ENCODE measurements at places on chromosomes 16 and 17. TPM values are rescaled to one million over a fixed set of nuclear protein-coding genes. Genes with fewer than 3 reads are reported as not detected.

DNA sequence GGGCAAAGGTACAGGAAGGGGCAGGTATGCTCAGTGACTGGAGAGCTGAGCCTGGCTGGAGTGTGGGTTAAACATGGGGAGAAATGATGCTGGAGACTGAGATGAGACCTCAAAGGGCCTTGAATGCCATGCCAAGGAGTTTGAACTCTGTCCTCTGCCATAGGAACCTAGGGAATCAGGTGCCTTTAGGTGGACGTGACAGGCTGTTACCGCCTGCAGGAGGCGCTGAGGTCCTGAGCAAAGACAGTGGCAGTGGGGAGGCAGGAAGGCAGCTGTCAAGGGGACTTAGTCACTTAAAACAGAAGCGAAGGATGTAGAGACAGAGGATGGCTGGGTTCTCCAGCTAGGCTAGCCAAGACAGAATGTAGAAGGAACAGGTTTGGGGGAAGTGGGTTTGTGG is 9.1 kb downstream of the PSMB3 start:
- no peaks in the 10 kb centered on the region for H3K4me1 ChIP-seq
- H3K4me3 ChIP-seq, result no peak overlapping the region
- no peaks in the 10 kb centered on the region for H3K27me3 ChIP-seq
- peaks cover 25% of the 10 kb centered on the region for H3K36me3 ChIP-seq
- H3K27ac ChIP-seq, result no peak overlapping the region
- no peak for DNase-seq

GRCh38 chr17:2178798-2179501 is 124.0 kb downstream of the HIC1 start:
- H3K27me3 ChIP-seq, result no peaks in the 10 kb centered on the region

Gene CYGB
- 12.8 TPM for total RNA-seq

- no peak for DNase-seq
- H3K4me3 ChIP-seq, result peak overlapping the region; percentile 96
- peaks cover 25% of the 10 kb centered on the region for H3K4me1 ChIP-seq
- peak overlapping the region; percentile 99 for H3K27ac ChIP-seq
- H3K36me3 ChIP-seq, result peaks cover 5% of the 10 kb centered on the region
- H3K27me3 ChIP-seq, result no peaks in the 10 kb centered on the region
Observed at GRCh38 chr17:3669548-3669947, 936 bp downstream of the EMC6 start.

Gene OR4D1
- total RNA-seq, result not detected

DNA sequence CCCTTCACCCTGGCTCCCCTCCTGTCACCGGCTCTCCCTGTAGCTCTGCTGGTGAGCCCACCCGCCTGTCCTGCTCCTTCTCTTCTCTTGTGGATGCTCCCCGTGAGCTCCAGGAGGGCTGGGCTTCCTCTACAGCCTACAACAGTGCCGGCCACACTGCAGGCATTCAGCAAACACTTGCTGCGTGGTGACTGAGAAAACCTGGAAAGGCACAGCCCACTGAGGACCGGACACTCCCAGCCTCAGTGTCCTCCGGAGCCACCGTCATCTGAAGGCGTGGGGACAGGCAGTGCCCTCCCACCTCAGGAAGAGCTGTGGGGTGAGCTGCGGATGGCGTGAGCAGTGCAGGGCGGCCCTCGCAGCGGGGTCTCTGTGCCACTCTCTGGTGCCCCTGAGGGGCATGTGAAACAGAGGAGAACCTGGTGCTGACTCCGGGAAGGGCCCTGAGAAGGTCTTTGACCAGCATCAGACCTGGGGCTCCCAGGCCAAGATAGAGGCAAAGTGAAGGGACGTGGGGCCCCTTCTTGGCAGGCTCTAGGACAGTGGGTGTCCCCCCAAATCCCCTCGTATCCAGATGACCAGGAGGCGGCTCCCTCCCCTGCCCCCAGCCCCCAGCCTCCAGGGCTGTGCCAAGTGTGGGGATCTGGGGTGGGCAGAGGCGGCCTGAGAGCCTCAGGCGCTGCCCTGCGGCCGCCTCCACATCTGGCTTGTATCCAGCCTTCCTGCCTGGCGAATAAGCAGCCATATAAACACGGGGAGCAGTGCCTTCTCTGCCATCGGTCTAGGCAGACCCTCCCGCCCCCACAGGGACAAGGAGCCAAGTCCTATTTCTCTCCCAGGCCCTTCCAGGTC is 44.0 kb upstream of the PABPN1L start:
- peak overlapping the region; percentile 21 for H3K27ac ChIP-seq
- no peak for DNase-seq
- H3K27me3 ChIP-seq, result no peaks in the 10 kb centered on the region
- H3K4me1 ChIP-seq, result peaks cover 9% of the 10 kb centered on the region
- H3K4me3 ChIP-seq, result no peak overlapping the region
